T-cell (primary cell): ENCODE measurements at places on chromosomes 2 and 18.
A peak's percentile ranks its signal among the peaks of the same experiment; 100 is the strongest.

DNA sequence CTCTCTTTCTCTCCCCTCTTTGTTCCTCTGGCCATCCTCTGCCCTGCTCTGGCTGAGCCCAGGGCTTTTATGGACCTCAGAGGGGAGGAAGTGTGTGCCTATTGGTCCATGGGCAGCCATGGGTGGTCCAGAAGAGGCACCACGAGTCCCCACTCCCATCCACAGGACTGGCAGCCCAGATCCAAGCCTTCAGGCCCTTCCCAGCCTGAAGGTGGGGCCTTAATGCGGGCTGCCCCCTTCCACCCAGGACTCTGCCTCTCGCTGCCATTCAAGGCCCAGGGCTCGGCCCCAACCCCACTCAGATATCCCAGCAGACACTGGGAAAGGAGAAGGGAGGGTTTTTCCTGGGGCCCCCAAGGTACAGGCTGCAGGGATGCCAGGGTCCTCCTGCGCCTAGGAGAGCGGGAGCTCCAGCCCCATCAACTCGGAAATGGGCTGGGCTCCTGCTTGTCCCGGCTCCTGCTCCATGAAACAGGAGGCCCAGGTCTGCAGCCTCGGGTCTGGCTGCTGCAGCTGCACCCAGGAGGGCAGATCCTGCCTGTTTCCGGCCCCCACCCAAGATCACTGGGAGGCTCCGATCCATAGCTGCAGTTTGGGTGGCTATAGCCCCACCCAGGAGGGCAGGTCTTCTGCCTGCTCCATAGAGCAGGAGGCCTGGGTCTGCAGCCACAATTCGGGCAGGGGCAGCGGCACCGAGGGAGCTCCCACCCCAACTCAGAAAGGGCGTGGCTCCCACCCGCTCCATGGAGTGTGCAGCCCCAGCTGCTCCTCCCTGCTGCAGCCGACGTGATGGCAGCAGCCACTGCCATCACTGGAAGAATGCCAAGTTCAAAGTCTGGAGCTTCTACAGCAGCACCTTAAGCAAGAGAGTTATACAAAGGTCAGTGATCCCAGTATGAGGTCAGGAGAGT lies 116.6 kb upstream of the RBBP8 start:
- DNase-seq = no peak

GRCh38 chr18:48036226-48036625 lies 105.8 kb upstream of the SMAD2 start:
- DNase-seq = no peak

DNA sequence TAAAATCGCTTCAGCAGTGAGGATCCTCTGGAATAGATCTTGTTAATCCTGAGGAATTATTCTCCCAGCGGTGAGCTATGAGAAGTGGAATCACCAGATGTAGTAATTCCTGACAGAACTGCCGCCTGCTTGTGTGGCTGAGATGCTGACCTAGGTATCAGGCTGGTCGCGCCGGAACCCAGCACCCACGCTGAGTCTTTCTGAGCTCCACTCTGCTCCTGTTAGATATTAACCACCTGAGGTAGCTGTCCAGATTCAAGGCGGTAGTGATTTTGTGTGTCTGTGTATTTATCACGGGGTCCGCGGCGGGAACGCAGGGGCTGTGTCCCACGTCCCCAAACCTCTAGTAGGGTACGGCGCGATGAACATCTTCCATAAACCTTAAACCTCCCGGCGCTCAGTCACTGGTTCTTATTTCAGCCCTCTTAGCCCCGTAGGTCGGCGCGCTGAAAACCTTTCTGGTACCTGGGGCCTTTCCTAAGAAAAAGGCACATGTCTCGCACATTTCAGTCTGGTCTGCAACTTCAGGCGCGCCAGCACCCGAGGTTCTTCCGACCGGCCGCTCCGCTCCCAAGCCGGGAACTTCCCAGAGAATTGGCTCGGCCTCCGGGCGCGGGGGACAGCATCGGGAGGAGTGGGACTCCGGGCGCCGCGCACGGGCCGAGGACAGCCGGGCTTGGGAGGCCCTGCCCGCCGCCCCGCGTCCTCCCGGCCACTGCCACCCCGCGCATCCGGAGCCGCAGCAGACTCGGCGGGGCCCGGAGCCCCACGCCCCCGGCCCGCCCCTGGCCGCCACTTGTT lies 542 bp upstream of the CNNM3 start:
- peak; percentile 11 for DNase-seq

DNA sequence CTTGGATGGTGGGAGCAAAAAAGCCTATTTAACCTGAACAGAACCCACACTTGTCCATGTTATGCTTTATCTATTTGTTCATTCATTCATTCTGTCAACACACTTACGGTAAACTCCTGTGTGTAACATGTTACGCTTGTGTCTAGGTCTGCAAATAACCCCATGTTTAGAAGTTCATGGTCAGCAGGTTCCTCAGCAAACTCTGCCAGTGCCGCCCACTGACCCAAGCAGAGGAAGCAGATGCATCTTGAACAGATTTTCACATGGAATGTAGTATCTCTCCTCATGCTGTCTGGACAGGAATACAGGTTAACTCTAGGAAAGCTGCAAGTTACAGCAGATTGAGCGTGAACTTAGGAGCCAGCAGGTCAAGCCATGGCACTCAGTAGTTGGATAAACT lies 213.7 kb upstream of the COPS8 start:
- no peak for DNase-seq

DNA sequence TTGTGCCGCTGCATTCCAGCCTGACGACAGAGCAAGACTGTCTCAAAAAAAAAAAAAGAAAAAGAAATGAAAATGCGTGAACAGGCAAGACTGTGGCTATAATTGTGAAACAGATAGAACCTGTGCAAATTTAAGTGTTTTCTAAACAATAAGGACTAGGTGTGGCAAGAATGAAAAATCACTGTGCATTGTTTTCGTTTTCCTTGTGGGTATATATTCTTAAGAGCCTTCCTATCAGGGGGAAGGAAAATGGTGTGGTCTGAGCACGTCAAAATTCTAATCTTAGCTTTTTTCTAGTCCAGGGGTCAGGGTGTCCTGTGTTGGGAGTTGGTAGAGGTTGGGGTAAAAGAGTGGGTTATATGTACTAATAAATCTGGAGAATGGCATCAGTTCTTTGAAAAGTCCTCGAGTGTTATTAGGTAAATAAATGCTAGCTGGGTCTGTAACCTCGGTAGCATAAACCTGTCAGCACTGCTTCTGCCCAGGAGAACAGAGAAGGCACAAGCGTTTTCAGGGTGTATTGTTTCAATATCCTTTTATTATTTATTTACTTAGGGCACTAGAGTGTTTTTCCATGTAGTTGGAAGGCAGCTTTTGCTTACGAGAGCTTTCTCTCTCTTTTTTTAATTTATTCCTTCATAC lies 11.6 kb downstream of the ATP6V1C2 start:
- DNase-seq = no peak

GRCh38 chr18:11366410-11366809 lies 217.0 kb upstream of the PIEZO2 start:
- no peak for DNase-seq

GRCh38 chr2:120390381-120391055 lies 44.6 kb downstream of the INHBB start:
- no peak for DNase-seq

DNA sequence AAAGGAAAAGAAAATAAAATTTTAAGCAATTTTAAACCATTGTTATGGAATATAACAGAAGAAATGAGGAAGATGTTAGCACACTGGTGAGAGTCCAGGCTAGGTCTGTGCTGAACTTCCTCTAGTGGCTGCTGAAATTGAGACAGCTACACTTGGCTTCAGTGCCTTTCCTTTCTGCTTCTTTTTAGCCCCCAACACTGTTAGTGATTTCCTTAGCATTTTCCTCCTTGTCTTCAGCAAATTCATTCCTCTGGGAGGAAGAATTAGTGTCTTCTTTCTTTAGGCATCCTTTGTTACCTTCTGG lies 47.6 kb downstream of the ITGAV start:
- no peak for DNase-seq

DNA sequence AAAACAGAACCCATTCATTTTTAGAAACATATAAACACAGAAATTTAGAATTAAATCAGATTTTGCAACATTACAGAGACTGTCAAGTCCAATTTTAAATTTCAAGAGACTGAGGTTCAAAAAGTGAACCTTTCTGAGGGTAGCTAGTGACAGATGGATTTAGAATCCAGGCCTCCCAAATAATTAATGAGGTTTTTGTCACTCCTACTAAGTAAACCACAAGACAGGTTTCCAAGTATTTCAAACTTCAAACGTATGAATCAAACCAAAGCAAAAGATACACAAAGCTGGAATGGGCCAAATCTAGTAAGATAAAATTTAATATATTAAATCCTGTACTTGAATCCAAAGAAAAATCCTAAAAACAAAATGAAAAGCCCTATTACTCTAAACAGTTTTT lies 25.3 kb downstream of the PPP4R3B start:
- DNase-seq = no peak

- no peak for DNase-seq
Measured at GRCh38 chr2:186848873-186849578, at the start of gene ZSWIM2. Gene ZSWIM2, minus strand, starts transcription at chr2:186849170. Its CDS starts 40 bp downstream, at chr2:186849130.

GRCh38 chr18:45275367-45276113 lies 339.7 kb upstream of the SLC14A2 start:
- DNase-seq = no peak

DNA sequence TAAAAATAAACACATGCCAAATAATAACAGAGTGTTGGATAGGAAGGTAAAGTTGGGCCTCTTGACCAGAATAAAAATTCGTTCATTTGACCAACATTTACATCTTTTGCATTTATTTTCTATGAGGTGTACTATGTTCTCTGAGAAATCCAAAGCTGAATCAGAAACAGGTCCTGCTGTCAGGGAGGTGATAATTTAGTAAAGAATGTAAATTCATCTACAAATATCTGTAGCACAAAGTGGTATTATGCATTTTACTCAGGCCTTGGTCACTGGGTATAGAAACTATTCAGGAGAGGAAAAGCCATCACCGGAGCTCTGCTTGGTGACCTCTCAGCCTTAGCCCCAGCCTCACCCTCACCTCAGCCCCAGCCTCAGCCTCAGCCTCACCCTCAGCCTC lies 208.9 kb downstream of the SPP2 start:
- DNase-seq = no peak

DNA sequence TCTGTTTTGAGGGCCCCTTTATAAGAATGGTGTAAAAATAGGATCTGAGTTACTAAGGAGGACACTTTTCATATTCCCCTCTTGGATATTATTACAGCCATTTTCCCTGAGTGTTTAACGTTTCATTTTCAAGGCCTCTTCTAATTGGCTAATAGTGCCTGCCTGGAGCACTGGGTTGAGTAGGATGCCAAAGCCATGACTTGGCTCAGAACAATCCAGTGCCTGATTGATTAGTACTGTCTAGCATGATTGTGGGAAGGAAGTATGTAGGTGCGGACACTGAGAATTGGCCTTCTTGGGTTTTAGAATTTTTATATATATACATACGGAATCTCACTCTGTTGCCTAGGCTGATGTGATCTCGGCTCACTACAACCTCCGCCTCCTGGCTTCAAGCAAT lies 66.1 kb downstream of the NAB1 start:
- no peak for DNase-seq

DNA sequence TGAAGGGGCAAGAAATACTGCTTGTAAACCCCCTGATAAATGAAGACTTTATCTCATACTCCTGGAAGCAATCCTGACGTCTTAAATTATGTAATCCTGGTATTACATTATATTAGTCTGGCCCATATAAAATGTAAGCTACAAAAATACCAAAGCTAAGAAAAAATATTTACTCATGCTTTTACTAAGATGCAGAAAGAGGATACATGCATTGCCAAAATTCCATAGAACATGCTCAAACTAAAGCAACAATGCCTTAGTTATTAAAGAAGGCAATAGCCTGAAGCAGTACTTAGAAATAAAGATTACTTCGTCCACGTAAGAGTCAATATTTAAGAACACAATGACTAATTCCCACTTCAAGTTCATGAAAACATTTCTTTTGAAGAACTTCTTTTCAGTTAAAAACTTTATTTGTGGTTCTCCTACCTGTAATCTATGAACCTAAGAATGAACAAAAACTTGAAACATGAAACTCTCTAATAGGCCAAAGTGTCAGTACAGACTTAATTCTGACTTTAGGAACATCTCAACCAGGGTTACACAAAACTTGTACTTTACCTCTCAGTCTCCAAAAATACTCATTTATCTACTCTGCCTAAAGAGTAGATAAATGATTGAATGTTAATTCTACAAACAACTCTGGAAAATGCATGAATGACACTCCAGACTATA lies 117.3 kb downstream of the THADA start:
- no peak for DNase-seq
